Mesothelial cell of epicardium (in vitro differentiated cells): ENCODE measurements at places on chromosomes 2 and 18. TPM values are rescaled to one million over a fixed set of nuclear protein-coding genes. Genes with fewer than 3 reads are reported as not detected.
A peak's percentile ranks its signal among the peaks of the same experiment; 100 is the strongest.

C2orf15 gene
- 7.2 to 8.7 TPM (median 7.8 TPM) in 3 replicates for total RNA-seq

SFT2D3 gene
- 11.6 to 12.9 TPM (median 12.1 TPM) in 3 replicates for total RNA-seq

ABHD1 gene
- total RNA-seq = 0.95 to 1.5 TPM (median 0.99 TPM) in 3 replicates

DNA sequence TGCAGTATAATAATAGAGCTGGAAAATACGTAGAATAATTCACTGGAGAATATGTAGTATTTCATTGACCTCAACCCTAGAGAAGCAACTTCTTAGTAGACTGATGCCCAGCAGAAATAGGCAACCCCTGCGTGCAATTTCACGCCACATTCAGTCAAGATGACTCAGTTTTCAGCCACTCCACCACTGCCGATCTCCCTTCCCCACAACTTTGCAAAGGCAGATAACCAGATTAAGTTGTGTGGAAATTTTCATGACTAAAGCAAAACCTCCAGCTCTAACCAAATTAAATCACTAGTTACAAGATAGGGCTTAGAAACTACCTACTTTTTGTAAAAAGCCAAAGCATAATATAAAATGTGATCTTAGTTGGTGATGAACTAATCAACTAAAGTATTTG lies 63.3 kb upstream of the STK17B start:
- DNase-seq = no peak
- H3K36me3 ChIP-seq = peaks cover 18% of the 10 kb centered on the region
- H3K4me3 ChIP-seq = no peak overlapping the region
- H3K27ac ChIP-seq = peak overlapping the region; percentile 6
- H3K27me3 ChIP-seq = no peaks in the 10 kb centered on the region

DNA sequence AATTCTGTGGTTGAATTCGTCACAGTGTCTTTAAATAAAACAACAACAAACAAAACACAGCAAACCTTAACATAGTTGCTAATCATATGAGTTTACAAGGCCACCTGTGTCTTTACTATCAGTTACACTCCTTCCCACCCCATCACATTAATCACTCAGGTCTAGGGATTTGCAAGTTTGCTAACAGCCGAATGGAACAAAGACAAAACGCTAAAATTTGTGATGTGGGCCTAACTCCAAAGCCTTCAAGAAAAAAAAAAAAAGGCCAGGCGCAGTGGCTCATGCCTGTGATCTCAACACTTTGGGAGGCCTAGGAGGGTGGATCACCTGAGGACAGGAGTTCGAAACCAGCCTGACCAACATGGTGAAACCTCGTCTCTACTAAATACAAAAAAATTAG lies 566 bp upstream of the POLI start:
- H3K4me1 ChIP-seq = peaks cover 13% of the 10 kb centered on the region
- H3K36me3 ChIP-seq = no peaks in the 10 kb centered on the region
- H3K27me3 ChIP-seq = no peaks in the 10 kb centered on the region
- H3K4me3 ChIP-seq = peak overlapping the region; percentile 84

DNA sequence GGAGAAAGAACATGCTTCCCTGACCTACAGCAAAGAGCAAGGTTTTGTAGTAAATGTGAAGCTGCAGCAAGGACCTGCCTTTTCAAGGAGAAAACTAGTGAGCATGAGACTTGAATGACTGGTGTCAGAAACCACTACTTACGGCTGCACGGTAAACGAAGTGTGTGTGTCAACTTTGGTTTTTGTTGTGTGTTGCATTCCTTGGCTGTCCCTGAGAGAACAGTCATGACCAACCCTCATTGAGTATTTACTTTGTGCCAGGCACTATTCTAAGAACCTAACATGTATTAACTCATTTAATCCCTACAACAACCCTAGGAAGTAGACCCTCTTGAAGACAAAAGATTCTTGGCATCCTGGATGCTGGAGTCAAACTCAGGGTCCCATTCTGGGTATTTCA lies 22.8 kb downstream of the ACMSD start:
- DNase-seq = no peak
- H3K4me3 ChIP-seq = no peak overlapping the region
- no peaks in the 10 kb centered on the region for H3K36me3 ChIP-seq
- no peak overlapping the region for H3K27ac ChIP-seq
- H3K27me3 ChIP-seq = no peaks in the 10 kb centered on the region
- no peaks in the 10 kb centered on the region for H3K4me1 ChIP-seq

DNA sequence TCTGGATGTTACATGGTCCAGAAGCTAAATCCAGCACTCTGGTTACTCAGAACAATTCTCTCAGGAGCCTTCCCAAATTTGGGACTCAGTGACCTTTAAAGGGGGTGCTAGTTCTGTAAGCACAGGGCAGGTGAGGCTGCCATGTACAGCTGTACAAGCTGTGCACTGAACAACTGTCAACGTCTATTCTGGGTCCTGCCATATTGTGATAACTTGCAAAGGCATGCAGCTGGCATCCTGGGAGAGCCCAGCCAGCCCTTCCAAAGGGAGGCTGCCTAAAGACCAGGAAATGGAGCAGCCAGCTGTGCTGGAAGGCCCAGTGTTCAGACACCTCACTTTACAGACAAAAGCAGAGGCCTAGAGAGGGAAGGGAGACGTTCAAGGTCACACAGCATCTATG lies 204.8 kb downstream of the KLHL29 start:
- peaks cover 1% of the 10 kb centered on the region for H3K27me3 ChIP-seq
- no peak overlapping the region for H3K27ac ChIP-seq
- no peak for DNase-seq
- peaks cover 33% of the 10 kb centered on the region for H3K4me1 ChIP-seq

DNA sequence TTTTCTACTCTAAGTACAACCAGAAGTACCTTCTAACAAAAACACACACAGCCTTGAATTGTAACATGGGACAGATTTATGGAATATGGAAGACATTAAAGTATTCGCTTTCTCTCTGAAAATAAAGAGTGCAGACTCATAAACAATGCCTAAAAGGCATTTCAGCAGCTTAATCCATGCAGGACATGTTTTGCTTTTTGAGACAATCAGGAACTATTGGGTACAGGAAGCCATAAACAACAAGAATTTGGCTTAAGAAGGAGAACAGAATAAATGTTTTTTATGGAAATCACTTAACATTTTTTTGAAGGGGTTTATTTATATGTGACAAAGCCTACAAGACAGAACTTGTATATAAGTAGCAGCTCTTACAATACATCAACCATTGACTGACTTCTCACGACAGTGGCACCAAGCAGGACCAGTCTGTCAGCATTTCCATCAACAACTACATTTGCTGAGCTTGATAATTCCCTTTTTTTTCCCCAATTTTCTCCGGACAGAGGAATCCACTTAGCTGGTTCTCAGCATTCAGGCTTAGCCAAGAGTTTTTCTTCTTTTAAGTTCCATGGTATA lies 140.1 kb downstream of the EXOC6B start:
- H3K27ac ChIP-seq = peak overlapping the region; percentile 87
- peaks cover 7% of the 10 kb centered on the region for H3K36me3 ChIP-seq
- no peaks in the 10 kb centered on the region for H3K27me3 ChIP-seq
- no peak for DNase-seq
- H3K4me3 ChIP-seq = no peak overlapping the region

- no peak overlapping the region for H3K27ac ChIP-seq
- H3K4me1 ChIP-seq = no peaks in the 10 kb centered on the region
- DNase-seq = no peak
- H3K27me3 ChIP-seq = no peaks in the 10 kb centered on the region
- H3K4me3 ChIP-seq = no peak overlapping the region
These were observed 1313.0 kb upstream of the FAM98A start for GRCh38 chr2:34912084-34912483.

- peaks cover 2% of the 10 kb centered on the region for H3K27me3 ChIP-seq
- no peak for DNase-seq
- H3K27ac ChIP-seq = no peak overlapping the region
- no peak overlapping the region for H3K4me3 ChIP-seq
These were observed 12.9 kb downstream of the ID2 start for GRCh38 chr2:8694737-8695136.

GRCh38 chr2:234437642-234438304 lies 59.1 kb downstream of the ARL4C start:
- no peaks in the 10 kb centered on the region for H3K36me3 ChIP-seq
- no peak overlapping the region for H3K4me3 ChIP-seq
- no peaks in the 10 kb centered on the region for H3K27me3 ChIP-seq

- H3K27ac ChIP-seq = no peak overlapping the region
- peaks cover under 1% of the 10 kb centered on the region for H3K4me1 ChIP-seq
- H3K36me3 ChIP-seq = peaks cover 6% of the 10 kb centered on the region
- H3K27me3 ChIP-seq = peaks cover 41% of the 10 kb centered on the region
- H3K4me3 ChIP-seq = no peak overlapping the region
These were observed 4.8 kb downstream of the VWA3B start for GRCh38 chr2:98091738-98092137.

- no peak for DNase-seq
- H3K4me3 ChIP-seq = no peak overlapping the region
- no peaks in the 10 kb centered on the region for H3K27me3 ChIP-seq
- peak overlapping the region; percentile 95 for H3K27ac ChIP-seq
These were observed 23.9 kb downstream of the PRKCE start for GRCh38 chr2:45675263-45675812.

DNA sequence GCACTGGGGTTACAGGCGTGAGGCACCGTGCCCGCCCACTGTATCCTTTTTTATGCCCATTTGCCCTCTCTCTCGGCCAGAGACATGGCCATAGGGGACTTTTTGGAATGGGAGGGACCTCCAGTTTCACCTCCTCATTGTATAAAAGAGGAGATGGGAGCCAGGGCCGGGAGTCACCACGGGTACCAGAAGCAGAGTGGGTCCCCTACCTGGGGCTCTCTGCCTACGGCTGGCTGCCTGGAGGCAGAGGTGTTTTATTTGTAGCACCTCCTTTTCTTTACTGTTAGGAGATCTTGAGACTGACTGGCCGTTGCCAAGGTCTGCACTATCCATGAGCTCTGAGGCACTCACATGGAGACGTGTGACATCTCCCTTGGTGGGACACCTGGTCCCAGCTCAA lies 162.8 kb downstream of the LDLRAD4 start:
- H3K4me3 ChIP-seq = no peak overlapping the region
- DNase-seq = no peak
- H3K4me1 ChIP-seq = peaks cover 53% of the 10 kb centered on the region
- H3K27ac ChIP-seq = peak overlapping the region; percentile 98
- H3K36me3 ChIP-seq = no peaks in the 10 kb centered on the region
- no peaks in the 10 kb centered on the region for H3K27me3 ChIP-seq

GRCh38 chr2:61620244-61621159 lies 82.3 kb upstream of the XPO1 start:
- H3K4me1 ChIP-seq = no peaks in the 10 kb centered on the region
- no peaks in the 10 kb centered on the region for H3K36me3 ChIP-seq
- no peak overlapping the region for H3K27ac ChIP-seq

DNA sequence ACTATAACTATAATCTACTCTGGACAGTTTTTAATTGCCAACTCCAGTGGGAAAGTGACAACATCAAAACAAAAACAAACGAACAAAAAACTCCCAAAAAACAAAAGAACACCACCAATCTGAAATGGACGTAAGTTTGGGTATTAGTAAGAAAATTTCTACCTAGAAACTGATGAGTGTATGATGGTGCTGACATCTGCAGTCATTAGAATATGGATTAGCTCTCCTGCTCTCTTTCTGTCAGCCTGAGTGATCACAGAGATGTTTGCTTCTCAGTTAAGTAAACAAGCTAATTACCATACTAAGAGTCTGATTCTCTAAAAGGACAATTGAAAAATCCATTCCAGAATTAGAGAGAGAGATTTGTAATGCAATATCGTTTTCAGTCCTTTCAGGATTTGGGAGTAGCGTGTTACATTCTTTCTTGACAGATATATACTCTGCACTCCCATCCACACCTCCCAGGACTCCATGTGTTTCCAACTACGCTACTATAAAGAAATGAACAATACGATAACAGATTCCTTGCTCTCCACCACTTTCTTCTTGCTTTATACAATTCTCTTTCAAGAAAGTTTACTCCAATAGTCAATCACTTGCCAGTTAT lies 1347.4 kb upstream of the PIK3C3 start:
- no peaks in the 10 kb centered on the region for H3K27me3 ChIP-seq
- H3K4me1 ChIP-seq = peaks cover 9% of the 10 kb centered on the region
- H3K4me3 ChIP-seq = no peak overlapping the region
- H3K36me3 ChIP-seq = no peaks in the 10 kb centered on the region

GRCh38 chr2:236078297-236079255 lies 89.6 kb downstream of the GBX2 start:
- H3K27me3 ChIP-seq = no peaks in the 10 kb centered on the region
- no peak overlapping the region for H3K4me3 ChIP-seq
- DNase-seq = no peak
- no peak overlapping the region for H3K27ac ChIP-seq
- peaks cover 2% of the 10 kb centered on the region for H3K36me3 ChIP-seq
- H3K4me1 ChIP-seq = peaks cover 15% of the 10 kb centered on the region

- H3K4me1 ChIP-seq = no peaks in the 10 kb centered on the region
- H3K27me3 ChIP-seq = no peaks in the 10 kb centered on the region
- H3K36me3 ChIP-seq = no peaks in the 10 kb centered on the region
- no peak for DNase-seq
- no peak overlapping the region for H3K27ac ChIP-seq
These were observed 661.5 kb downstream of the ERBB4 start for GRCh38 chr2:211877061-211877460.

GRCh38 chr18:76557026-76557575 lies 62.1 kb upstream of the ZNF516 start:
- no peaks in the 10 kb centered on the region for H3K27me3 ChIP-seq
- no peak overlapping the region for H3K4me3 ChIP-seq
- DNase-seq = no peak
- peaks cover 6% of the 10 kb centered on the region for H3K4me1 ChIP-seq
- H3K36me3 ChIP-seq = no peaks in the 10 kb centered on the region

- H3K27ac ChIP-seq = peak overlapping the region; percentile 87
- H3K4me1 ChIP-seq = peaks cover 53% of the 10 kb centered on the region
- no peaks in the 10 kb centered on the region for H3K27me3 ChIP-seq
- DNase-seq = no peak
- no peaks in the 10 kb centered on the region for H3K36me3 ChIP-seq
These were observed 20.3 kb downstream of the KCNK3 start for GRCh38 chr2:26712486-26713465.

DNA sequence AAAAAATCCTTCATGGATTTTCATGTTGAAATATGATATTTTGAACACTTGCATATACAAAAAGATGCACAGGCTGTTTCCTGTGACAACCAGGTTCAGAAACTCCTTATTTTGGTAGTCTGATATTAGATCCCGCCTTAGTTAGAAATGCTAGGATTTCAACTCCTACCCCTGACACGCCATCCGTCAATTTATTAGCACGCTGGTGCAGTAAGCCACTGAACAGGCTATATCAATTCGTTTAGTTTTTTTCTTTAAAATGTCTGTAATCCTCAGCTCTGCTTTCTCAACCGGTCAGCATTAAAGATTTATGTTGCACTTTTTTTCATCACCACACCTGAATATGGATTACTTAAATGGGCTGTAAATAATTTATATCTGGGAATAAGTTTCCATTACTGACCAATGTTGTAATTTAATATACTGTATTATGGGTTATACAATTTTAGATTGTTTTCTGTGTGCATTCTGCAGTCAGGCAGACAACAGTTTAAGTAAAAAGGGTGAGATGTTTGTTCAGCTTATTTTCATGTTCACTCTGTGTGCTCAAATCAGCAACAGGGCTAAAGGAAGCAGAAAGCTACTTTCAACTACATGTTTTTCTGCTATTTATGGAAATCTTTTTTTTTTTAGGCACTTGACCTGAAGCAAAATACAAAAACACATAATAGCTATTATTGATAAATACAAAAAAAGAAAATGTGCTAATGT lies 227.7 kb downstream of the ARHGAP15 start:
- H3K36me3 ChIP-seq = no peaks in the 10 kb centered on the region
- no peak for DNase-seq
- peaks cover 27% of the 10 kb centered on the region for H3K4me1 ChIP-seq
- no peaks in the 10 kb centered on the region for H3K27me3 ChIP-seq
- H3K27ac ChIP-seq = peak overlapping the region; percentile 35

GRCh38 chr2:181123798-181124231 lies 143.4 kb downstream of the UBE2E3 start:
- H3K4me1 ChIP-seq = peaks cover 2% of the 10 kb centered on the region
- H3K27me3 ChIP-seq = no peaks in the 10 kb centered on the region
- DNase-seq = no peak
- H3K27ac ChIP-seq = no peak overlapping the region

GRCh38 chr2:3652896-3653625 lies 4.9 kb upstream of the ALLC start:
- no peak for DNase-seq
- H3K27me3 ChIP-seq = peaks cover 24% of the 10 kb centered on the region
- no peaks in the 10 kb centered on the region for H3K36me3 ChIP-seq
- H3K4me1 ChIP-seq = peaks cover 26% of the 10 kb centered on the region
- no peak overlapping the region for H3K27ac ChIP-seq
